ENCODE measurements at places on chromosomes 12 and 14.
A peak's percentile ranks its signal among the peaks of the same experiment; 100 is the strongest.

GRCh38 chr12:66516561-66516960 is 162.3 kb downstream of the GRIP1 start:
- no peak for ATAC-seq

GRCh38 chr14:21711360-21711961 is 37.8 kb upstream of the OR4E1 start:
- peak; percentile 56 for ATAC-seq

DNA sequence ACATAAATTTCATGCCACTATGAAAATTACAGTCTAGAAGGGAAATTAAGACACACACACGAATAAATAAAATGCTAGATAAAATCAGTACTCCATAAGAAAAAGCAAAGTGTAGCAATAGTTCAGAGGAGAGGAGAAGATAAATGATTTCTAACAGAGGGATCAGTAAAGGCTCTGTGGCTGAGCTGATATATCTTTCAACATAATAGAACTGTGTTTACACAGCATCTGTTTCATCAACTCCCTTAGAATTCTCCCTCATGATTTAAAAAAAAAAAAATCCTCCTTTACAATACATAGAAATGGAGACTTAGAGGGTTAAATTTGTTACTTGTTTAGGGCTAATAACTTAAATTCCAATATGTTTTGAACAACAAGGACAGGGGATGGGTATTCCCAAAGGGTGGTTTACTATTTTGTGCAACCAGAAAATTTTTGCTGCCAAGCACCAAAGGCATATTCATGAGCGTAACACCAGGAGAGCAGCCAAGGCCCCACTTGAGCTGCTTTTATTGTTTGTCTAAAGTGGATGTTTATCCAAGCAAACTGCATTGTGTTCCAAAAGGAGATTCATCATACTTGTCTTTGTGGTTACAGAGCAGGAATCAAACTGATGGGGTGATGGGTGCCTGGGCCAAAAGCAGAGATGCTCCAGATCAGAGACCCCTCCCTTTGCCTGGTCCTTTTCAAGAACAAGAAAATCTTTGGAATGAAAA is 162.7 kb downstream of the BMP4 start:
- no peak for ATAC-seq

DNA sequence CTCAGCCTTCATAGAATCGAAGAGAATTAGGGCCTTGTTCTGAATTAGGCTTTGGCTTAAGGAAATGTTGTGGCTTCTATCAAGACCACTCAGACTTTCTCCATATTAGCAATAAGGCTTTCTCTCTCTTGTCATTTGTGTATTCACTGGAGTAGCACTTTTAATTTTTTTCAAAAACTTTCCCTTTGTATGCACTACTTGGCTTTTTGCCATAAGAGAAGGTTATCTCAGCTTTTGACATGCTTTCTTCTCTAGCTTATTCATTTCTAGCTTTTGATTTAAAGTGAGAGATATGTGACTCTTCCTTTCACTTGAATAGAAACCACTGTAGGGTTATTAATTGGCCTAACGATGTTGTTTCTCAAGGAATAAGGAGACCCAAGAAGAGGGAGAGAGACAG is 244.2 kb downstream of the GPHN start:
- no peak for ATAC-seq

DNA sequence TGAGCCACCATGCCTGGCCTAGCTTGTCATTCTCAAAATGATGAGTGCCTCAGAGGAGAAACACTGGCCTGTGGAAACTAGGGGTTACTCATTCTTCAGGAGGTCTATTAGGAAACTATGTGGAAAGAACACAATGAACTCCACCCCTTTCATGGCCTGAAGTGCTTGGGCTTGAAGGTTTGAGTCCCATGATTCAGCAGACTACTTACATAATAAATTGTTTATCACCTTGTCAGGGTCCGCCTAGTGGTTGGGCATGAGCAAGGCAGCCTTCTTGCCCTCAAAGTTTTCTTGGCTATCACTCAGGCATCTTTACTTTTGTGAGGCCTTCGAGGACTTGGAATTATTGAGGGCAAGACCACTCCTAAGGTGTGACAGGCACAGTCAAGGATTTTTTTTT is 251.2 kb downstream of the ACSS3 start:
- ATAC-seq = no peak

DNA sequence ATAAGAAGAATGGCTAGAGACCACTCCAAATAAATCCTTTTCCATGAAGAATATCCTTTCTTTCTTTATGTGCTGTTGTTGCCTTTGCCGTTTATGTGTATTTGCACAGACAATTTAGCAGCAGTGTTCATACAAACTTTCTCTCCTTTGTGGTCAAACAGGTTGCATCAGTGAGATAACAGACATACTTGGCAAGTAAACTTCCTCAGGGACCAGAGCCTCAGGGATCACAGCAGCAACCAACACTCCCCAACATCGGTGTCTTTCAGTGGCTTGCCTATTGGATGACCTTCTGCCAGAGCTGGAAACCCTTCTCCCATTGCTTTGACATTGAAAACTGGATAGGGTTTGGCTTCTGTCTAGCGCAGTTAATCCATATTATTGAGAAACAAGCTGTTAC is 252.2 kb downstream of the BTG1 start:
- no peak for ATAC-seq

DNA sequence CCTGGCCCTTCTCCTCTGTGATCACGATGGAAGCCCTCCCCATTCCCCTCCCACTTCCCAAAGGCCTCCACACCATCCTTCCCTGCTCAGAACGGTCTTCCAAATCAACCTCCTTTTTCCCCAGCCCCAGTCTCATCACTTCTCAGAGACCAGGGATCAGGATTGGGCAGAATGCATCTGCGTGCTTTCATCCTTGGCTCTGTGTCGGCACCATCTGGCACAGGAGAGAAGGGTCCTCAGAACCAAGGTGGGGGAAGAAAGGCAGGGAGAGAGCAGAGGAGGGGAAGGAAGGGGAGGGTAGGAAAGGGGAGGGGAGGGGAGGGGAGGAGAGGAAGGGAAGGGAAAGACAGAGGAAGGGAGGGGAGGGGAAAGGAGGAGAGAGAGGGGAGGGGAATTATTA is 52.4 kb upstream of the FICD start:
- no peak for ATAC-seq

DNA sequence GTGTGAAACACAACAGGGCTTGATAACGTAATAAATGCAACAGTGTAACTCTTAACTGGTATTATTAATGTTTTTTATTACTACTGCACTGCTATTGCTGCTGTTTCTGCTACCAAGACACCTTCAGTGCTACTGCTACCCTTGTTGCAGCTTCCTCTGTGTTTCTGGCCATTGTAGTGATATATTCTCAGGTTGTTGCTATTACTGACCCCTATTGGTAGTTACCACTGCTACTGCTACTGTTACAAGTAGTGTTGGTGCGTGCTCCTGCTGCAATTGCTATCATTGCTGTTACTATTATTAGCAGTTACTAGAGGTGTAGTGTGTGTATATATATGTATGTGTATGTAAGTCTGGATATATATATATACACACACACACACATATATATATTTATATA is 87.2 kb upstream of the PTPRB start:
- no peak for ATAC-seq

GRCh38 chr14:94338023-94338422 is 14.9 kb upstream of the SERPINA6 start:
- no peak for ATAC-seq

GRCh38 chr12:25800101-25800500 is 158.4 kb upstream of the RASSF8 start:
- no peak for ATAC-seq

GRCh38 chr14:100774164-100774537 is 47.5 kb downstream of the DLK1 start:
- no peak for ATAC-seq

- no peak for ATAC-seq
Observed at GRCh38 chr12:113622410-113622809, 150.7 kb upstream of the LHX5 start.

DNA sequence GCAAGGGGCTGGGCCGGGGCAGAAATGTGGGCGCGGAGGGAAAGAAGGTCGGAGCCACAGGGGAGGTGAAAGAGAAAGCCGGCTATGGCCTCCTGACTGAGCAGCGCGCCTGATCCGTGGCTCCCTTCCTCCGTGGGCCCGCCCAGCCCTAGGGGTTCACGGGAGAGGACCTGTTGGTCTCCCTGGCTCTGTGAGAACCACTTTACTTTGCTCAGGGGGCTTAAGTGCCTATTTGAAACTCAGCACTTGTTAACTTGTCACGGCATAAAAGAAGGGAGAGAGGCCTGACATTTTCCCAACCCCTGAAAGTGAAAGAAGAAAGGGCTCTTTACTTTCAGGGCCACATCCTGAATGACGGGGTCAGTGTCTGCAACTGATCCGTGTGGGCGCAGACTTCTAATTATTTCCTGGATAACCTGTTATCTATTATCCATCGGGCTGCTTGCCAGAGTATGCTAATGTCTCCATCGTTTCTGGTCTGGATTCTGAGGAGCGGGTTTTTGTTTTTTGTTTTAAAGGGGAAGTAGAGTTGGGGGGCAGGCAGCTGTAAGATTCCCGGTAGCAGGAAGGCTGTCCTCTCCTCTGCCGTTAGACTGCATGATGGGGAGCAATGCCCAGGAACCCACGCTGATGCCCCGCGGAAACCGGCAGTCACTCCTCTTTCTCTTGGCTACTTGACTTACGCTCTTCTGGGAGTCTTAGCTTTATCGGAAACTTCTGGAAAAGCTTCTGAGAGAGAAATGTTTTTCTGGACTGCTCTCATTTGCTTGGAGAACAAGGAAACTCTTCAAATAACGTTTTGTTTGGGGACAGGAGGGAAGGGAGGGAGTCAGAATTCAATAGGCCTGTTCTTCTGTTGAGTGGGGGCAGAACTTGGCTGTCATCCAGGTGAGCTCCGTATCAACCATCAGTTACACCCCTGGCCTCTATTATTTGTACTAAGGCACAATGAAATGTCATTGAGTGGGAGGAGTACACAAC is 127.7 kb upstream of the MAX start:
- peak; percentile 67 for ATAC-seq

DNA sequence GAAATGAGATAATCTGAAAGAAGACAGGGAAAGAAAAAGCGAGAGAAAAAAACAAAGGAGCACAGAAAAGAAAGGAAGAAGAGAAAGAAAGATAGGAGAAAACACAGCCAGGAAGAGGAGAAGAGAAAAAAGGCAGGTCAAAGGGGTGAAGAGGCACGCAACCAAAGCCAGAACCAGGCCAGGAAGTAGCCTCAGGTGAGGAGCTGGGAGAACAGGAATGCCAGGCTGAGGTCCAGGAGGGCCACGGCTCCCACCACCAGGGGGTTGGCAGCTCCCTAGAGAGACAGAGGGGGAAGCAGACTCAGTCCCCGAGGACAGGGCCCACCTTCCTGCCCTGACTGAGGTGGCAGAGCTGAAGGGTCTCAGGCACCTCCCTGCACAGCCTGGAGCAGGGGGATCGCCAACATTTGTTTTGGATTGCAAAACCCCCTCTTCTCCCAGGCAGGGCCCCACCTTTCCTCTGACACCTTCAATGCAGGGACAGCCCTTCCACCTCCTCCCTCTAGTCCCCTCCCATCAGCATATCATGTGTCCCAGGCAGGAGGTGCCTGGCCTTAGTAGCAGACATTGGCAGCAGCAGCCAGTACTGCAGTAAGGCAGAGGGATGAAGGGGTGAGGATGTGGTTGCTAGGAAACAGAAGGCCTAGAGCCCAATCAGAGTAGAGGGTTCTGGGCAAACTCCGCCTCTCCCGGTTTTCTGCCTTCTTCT is 2.0 kb upstream of the AP1G2 start:
- no peak for ATAC-seq

DNA sequence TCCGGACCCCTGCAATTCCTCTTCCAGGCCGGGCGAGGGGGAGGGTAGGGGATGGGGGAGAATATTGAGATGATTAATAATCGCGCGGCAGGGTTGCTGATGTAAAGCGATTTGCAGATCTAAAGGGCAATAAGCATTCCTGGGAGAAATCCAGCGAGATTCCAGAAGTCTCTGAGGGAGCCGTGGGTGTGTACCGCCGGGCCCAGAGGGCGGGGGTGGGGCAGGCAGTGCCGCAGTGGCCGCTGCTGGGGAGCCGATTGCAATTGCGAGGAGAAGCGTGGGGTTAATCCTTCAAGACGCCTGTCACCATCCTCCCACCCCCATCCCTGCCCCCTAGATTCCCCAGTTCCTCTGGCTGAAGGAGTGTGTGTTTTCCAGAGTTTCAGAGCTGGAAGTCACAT is 16.4 kb downstream of the FOS start:
- ATAC-seq = no peak

GRCh38 chr14:52370406-52370935 is 56.4 kb downstream of the PTGER2 start:
- ATAC-seq = no peak

DNA sequence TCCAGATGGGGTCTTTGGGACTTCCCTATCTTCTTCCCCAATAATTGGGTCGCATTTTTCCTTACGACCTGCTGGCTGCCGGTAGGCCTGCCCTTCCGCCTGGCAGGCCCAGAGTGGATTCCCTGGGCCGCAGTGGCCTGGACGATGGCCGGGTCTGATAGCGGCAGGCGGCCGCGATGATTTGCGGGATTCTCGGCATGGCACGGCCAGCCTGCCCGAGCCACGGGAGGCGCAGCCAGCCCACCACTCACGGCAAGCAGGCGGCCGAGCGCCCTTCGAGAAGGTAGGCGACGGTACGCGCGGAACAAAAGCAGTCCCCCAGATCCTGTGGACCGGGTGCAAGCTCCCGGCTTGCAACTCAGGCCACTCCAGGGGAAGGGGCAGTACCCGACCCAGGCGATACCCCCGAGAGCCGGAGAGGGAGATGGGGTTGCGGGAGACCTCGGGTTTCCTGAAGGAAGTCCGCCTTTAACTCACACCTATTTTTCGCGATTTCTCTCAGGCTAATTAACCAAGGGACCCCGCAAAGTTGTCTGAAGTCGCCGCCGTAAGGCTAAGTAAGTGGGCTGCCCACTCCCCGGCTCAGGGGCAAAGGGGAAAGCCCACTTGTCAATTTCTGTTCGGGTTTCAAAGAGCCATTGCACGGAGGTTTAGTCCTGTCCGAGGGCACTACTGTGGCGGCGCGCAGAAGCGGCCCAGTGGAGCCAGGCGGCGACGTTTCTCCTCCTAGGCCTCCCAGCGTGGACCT is 1.4 kb upstream of the GSC start:
- no peak for ATAC-seq

DNA sequence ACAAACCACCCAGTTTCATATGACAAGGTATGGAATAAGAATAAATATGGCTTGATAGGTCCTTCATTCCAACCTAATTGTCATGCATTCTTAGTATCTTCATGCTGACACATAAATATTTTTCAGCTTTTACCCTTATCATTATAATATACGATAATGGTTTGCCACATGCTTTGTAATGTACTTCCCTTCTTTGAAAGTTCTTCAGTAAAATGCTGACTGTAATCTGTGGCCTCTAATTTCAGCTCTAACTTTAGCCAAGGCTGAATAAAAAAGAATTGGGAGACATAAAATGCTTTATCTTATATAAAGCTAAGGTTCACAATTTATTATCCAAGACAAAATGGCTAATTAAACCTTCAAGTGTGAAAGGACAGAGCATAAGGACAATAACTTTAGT is 2.6 kb upstream of the MAP4K5 start:
- no peak for ATAC-seq

GRCh38 chr14:61128382-61129167 is 147.5 kb downstream of the SLC38A6 start:
- ATAC-seq = no peak
